CD4-positive, alpha-beta T cell treated with Interleukin-4 for 4 hours (primary cell): ENCODE measurements at places on chromosomes 16 and 17.
A peak's percentile ranks its signal among the peaks of the same experiment; 100 is the strongest.

- DNase-seq: no peak
Measured at GRCh38 chr17:2964028-2964356, 99.4 kb downstream of the OR1D5 start.

DNA sequence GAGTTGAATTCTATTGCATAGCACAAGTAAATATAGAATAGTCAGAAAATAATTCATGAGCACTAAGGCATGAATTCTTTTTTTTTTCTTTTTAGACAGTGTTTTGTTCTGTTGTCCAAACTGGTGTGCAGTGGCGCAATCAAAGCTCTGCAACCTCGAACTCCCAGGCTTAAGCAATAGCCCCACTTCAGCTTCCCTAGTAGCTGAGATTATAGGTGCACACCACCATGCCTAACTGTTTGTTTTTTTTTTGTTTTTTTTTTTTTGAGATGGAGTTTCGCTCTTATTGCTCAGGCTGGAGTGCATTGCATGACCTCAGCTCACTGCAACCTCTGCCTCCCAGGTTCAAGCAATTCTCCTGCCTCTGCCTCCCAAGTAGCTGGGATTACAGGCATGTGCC, 16.6 kb downstream of the TUBD1 start:
- no peak for DNase-seq

DNA sequence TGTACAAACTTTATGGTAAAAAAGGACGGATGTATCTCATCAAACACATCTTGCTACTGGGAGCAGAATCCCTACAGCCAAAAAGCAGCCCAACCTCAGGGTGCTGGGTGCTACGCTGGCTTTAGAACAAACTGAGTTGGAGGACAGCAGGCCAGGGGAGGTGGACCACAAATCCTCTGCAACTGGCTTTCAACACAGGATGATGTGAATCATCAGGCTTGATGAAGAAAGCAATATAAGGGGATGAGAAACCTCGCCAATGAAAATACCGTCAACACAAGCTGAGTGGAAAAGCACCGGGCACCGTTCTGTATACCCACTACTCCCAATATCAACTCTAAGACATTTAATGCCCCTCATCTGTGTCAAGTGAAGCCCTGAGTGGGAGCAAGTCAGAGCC, 14.3 kb downstream of the HBQ1 start:
- no peak for DNase-seq

DNA sequence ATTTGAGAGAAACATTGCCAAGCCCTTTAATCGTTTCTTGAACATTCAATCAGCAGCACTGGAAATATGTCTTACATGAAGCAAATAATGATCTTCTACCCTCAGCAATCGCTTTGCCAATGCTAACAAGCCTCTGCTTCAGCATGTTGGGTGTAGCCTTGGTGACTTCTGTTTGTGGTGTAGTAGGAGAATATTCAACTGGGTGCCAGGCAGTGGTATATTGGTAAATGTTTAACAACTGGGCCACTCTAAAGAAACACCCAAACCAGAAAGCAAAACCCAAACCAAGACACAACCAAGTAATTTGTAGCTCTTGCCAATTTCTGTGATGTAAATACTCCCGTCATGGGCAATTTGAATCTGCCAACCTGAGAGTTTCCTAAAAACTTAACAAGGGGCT, 9.7 kb downstream of the CDH13 start:
- DNase-seq: no peak

DNA sequence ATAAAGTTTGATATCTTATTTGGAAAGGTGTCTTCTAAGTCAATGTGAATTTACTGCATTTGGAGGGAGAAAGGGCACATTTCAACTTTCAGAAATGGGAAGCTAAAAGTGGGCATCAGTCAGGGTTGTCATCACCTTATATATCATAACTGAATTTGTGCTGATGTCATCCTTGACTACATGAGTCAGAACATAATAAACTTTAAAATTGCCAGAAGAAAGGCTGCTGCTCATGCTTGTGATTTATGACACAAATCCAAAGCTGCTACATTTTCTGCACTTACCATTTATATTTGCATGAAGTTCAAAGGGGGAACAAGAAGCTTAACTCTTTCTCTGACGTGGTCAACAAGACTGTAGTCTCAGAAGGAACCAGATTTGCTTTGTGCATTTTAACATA, 196.6 kb downstream of the UTP18 start:
- no peak for DNase-seq

DNA sequence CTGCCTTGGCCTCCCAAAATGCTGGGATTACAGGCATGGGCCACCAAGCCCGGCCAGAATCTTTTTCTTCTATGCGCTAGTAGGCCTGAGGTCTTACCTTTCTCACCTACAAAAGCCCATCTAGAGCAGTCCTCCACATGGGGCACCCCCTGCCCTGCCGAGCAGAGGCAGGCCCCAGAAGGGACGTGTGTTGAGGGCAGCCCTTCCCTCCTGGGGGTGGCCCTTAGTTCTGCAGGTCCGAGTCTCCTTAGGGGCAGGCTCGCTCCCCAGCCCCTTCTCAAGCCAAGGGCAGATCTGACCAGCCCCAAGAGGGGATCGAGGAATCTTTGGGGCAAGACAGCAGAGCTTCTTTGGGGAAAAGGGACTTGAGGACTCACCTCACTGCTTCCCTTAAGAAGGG, 17.9 kb upstream of the ALDH3A1 start:
- DNase-seq: no peak

DNA sequence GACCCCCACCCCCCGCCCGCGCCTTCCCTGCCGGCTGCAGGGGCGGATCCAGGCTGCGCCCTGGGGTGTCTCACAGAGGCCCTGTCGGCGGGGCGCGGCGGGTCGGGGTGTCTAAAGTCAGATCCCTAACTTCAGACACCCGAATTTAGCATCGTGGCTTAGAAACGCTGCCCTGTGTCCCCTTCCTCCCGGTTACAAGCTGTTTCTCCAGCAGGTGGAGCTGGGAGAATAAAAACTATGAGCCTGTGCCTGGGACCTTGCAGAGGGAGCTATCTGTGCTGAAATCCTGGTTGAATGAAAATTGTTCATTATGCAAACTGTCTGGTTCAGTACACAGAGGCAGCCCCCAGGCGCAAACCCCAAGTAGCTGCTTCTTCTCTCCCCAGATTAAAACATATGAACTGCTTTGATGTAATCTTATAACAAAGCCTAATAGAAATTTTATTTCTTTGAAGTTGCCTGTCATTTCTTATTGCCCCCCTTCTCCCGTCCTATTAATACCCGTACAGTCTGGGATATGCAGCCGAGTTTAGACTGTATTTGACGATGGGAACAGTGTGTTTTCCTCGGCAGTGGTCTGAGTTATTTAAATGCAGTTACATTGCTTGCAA, 79.0 kb downstream of the RPA1 start:
- DNase-seq: peak; percentile 28

DNA sequence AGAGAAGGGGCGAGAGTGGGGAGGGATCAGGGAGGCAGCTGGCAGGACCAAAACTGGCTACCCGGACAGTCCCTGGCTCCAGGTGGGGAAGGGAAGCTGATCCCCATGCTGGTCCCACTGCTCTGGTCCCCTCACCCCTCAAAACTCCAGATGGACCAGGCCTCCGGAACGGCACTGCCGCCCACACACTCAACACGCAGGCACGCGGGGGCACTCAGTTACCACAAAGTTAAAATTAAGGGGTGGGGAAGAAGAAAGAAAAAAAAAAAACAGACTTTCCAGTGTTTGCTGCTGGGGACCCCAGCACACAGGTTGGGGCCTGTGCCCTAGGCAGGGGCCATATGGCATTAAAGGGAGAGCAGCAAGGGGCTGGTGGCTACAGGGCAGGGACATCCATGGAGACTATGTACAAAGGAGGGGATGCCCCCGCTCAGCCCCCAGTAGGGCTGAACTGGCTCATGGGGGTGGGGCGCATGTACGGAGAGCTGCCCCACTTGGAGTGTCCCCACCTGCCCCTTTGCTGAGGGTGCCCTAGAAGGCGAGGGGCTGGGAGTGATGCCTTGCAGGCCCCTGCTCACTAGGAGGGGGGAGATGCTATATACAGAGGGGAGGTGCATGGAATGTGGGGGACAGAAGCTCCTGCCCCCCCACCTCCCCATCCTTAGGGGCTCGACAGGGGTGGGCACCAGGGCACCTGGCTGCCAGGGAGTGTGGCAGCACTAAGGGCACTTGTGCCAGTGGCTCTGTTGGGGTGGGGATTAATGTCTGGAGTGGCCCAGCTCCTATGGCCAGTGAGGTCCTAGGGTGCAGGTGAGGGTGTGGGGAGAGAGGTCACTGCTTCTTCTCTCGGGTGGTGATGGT, 5.6 kb downstream of the TP53I13 start:
- DNase-seq: no peak

GRCh38 chr17:34624767-34625383, 45.5 kb downstream of the TMEM132E start:
- DNase-seq: no peak

DNA sequence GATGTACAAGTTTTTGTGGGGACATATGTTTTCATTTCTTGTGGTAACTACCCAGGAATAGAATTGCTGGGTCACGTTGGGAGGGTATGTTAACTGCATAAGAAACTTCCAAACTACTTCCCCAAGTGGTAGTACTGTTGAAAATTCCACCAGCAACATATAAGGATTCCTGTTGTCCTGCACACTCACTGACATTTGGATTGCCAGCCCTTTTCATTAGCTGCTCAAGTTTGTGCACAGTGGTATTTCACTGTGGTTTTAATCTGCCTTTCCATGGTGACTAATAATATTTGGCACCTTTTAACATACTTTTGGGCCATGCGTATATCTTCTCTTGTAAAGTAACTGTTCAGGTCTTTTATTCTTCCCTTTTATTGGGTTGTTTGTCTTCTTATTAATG, 103.3 kb downstream of the GNAO1 start:
- DNase-seq: no peak

- DNase-seq: peak; percentile 12
Measured at GRCh38 chr16:83356266-83356665, 451.5 kb upstream of the HSBP1 start.

- DNase-seq: no peak
Measured at GRCh38 chr17:52789829-52790228, 631.3 kb upstream of the CA10 start.

GRCh38 chr16:81610144-81610842, 165.7 kb downstream of the CMIP start:
- DNase-seq: no peak

DNA sequence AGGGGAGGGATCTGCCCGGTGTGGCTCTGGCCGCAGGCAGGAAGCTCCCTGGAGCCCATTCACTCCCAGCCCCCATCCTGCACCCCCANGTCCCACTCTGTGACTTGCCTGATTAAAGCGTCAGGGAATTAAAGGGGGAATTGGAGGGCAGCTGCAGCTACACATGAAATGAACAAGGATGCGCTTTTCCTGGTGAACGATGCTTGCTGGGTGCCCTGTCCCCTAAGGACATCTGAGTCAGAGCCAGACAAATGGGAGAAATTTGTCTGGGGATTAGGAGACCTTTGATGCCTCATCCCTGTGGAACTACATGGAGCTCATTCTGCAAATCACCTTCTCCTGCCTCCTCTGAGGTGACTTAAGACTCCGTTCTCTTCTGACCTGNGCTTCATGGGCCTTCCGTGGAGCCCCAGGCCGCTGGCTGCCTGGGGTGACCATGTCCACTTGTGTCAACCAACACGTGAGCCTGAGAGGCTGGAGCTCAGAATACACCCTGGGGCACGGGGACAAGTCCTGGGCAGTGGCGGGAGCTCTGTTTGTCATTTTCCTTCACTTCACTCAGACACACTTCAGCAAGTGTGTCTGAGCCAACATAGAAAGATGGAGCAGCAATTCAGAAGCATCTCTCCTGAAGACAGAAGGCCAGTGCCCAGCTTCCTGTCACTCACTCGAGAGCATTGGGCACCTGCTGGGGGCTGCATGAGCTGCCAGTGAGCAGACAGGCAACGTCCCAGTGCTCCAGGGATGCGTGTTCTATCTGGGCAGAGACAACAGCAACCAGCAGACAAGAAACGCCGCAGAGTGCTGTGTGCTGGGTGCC, 54.1 kb downstream of the METRNL start:
- no peak for DNase-seq

DNA sequence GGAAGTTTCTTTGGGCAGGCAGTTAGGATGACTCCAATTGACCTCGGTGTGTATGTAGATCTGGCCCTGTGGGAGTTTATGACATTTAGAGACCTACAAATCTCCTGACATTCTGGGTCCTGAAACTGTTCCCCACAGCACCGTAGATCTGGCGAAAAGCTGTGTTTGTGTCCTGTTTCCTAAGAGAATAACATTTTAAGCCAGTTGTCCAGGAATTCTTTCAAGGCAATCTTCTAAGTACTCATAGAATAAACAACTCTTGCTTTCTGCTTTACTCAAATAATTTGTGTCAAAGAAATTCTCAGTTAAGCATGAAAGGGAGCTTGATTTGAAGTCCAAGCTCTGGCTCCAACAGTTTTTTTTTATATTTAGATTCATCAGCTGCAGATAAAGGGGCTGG, 78.5 kb upstream of the ELAC2 start:
- DNase-seq: no peak

GRCh38 chr16:1677339-1677738, 740 bp upstream of the JPT2 start:
- DNase-seq: no peak

DNA sequence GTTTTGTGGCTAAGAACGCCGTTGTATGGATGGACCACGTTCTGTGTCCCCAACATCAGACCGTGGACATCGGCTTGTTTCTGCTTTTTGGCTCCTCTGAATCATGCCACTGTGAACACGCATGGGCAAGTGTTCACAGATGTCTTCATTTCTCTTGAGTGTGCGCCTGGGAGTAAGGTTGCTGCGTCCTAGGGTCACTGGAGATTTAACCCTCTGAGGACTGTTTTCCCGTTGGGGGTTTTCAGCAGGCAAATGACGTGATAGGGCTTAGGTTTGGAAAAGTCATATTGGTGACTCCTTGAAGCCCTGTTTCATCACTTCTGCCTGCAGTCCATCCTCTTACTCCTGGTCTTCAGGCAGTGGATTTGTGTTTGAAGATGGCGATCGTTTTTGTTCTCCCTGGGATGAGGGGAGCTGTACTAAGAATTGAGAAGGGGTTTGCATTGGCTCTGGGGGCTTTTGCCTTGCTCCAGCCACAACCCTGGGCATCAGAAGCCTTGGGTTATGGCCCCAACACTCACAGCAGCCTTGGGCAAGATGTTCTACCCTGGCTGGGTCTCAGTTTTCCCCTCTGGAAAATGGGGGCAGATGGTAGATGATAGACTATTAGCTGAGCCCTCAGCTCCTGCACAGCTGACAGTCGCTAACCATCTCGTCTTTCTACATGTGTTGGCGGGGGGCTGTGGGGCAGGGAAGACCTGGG, 67.2 kb upstream of the CIBAR2 start:
- no peak for DNase-seq
